ENCODE measurements at places on chromosomes 2 and 18.

DNA sequence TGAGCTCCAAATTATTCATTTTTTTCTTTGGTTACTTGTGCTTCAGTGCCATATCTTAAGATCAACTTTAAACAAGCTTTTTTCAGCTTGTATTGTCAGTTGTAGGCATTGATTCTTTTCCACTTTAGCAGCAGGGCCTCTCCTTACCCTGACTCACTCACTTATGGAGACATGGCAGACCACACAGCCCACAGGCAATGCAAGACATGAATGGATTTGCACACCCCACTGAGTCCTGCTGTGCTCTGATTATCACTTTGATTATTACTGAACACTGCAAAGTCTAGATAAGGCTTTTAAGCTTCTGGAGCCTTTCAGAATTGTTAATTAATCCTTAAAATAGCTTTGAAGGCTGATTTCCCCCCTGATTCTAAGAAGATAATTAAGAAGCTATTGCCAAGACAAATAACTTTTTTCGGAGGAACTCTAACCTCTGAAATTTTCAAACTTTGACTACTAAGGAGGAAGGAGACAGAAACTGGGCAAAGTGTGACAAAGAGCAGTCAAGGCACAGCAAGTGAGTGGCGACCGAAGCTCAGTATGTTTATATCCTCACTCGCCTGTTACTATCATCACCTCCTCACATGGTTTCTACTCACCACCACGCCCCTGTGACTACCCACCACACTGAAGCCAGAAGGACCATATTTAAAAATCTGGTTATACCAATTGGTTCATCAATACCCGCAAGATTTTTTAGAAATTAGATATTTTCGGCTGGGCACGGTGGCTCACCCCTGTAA, 43.3 kb downstream of the CACNB4 start:
- H3K4me3 ChIP-seq, result no peak overlapping the region
- peaks cover 17% of the 10 kb centered on the region for H3K4me1 ChIP-seq
- peaks cover 46% of the 10 kb centered on the region for H3K27me3 ChIP-seq
- H3K36me3 ChIP-seq, result peaks cover 19% of the 10 kb centered on the region
- DNase-seq, result no peak

- H3K36me3 ChIP-seq, result no peaks in the 10 kb centered on the region
- no peak overlapping the region for H3K27ac ChIP-seq
- H3K4me1 ChIP-seq, result no peaks in the 10 kb centered on the region
- peaks cover 11% of the 10 kb centered on the region for H3K27me3 ChIP-seq
- no peak for DNase-seq
- no peak overlapping the region for H3K4me3 ChIP-seq
These were observed 200.6 kb downstream of the ZBTB7C start for GRCh38 chr18:48208432-48209140.

DNA sequence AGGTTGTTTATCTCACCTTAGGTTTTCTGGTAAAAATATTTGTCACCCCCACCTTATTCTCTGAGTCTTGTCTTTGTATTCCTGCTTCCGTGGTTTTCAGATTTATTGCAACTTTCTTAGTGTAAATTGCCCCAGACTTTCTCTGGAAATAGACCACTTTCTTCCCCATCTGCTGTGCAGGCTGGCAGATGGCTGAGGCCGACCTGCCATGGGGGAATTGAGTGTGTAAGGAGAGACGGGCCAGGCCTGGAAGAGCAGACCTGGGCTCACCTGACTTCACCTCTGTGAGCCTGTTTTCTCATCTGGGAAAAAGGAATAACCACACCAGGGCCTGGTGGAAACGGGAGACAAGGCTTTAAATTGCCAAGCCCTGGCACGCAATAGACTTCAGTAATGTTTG, 44.9 kb downstream of the ACKR3 start:
- no peak overlapping the region for H3K27ac ChIP-seq
- no peaks in the 10 kb centered on the region for H3K36me3 ChIP-seq
- H3K4me1 ChIP-seq, result peaks cover 7% of the 10 kb centered on the region
- peaks cover 23% of the 10 kb centered on the region for H3K27me3 ChIP-seq
- no peak for DNase-seq
- no peak overlapping the region for H3K4me3 ChIP-seq

DNA sequence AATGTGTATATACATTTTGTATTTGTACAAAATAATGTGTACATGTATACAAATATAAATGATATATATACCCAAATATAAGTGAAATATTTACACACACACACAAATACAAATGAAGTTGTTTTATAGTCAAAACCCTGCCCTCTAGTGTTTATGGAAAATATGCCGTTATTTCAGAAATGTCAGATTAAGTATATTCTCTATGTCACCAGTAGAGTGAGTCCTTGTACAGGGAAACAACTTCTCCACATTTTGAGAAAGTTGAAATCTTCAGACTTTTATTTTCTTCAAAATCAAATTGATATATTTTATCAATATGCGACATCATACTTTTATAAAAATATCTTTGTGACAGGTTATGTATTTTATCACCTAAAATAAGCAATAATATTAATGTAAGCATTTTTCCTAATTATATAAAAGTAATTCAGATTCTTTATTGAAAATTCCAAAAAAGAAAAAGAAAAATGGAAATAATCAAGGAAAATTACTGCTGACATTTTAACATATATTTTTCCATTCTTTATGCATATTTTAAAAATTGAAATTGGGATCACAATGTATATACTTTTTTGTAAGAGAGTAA, 22.4 kb downstream of the ARL6IP6 start:
- no peak overlapping the region for H3K4me3 ChIP-seq
- peak; percentile 73 for DNase-seq
- no peaks in the 10 kb centered on the region for H3K27me3 ChIP-seq
- H3K27ac ChIP-seq, result no peak overlapping the region
- no peaks in the 10 kb centered on the region for H3K4me1 ChIP-seq

GRCh38 chr2:58826795-58827194, 585.7 kb upstream of the FANCL start:
- peaks cover 18% of the 10 kb centered on the region for H3K36me3 ChIP-seq
- no peaks in the 10 kb centered on the region for H3K4me1 ChIP-seq
- H3K27me3 ChIP-seq, result no peaks in the 10 kb centered on the region

DNA sequence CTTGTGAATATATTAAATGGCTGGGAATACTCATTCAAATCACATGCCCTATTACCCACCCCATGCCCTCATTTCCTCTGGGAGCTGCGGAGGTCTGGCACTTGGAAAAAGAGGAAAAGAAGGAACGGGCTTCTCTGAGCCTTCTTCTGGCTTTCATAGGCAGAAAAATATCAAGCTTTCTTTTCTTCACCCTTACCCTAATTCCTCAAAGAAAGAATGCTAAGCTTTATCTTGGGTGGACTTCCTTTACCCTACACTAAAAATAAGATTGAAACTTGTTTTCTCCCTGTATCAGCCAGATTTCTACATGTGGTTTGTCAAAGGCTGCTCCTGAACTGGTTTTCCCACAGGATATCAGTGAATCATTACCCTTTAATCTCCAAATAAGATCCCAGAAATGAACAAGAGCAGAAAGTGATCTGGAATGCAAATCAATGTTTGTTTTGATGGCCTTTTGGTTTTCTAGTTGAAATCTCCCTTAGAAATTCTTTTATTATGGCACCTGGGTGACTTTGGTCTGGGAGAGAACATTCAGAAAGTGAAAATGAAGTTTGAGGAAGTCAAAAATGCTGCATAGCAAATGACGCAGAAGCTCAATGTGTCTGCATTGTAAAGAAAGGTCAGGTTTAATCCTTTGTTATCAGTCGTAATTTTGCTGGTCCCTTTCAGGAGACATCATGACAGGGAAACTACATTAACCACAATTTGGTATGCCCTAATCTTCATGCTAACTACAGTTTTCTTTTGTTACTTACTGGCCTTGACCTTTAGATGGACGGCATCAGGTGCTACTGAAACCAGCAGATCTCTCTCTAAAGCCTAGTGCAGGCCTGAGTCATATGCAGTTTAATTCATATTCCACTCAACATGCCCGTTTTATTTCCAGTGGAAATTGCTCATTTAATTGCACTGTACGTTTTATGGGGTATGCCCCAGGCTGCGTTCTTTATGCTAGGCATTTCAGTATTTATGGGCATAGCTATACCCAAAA, 46.6 kb upstream of the HNRNPA3 start:
- peaks cover 4% of the 10 kb centered on the region for H3K27me3 ChIP-seq
- H3K4me3 ChIP-seq, result peak overlapping the region; percentile 37
- DNase-seq, result no peak
- peak overlapping the region; percentile 79 for H3K27ac ChIP-seq
- peaks cover 45% of the 10 kb centered on the region for H3K4me1 ChIP-seq
- no peaks in the 10 kb centered on the region for H3K36me3 ChIP-seq

- no peaks in the 10 kb centered on the region for H3K36me3 ChIP-seq
- no peaks in the 10 kb centered on the region for H3K27me3 ChIP-seq
- no peak for DNase-seq
- no peaks in the 10 kb centered on the region for H3K4me1 ChIP-seq
These were observed 404.1 kb downstream of the CBLN2 start for GRCh38 chr18:72140007-72140406.

- H3K4me3 ChIP-seq, result no peak overlapping the region
- no peaks in the 10 kb centered on the region for H3K27me3 ChIP-seq
- no peaks in the 10 kb centered on the region for H3K4me1 ChIP-seq
- no peak for DNase-seq
These were observed 181.5 kb downstream of the GFPT1 start for GRCh38 chr2:69205491-69205890.

DNA sequence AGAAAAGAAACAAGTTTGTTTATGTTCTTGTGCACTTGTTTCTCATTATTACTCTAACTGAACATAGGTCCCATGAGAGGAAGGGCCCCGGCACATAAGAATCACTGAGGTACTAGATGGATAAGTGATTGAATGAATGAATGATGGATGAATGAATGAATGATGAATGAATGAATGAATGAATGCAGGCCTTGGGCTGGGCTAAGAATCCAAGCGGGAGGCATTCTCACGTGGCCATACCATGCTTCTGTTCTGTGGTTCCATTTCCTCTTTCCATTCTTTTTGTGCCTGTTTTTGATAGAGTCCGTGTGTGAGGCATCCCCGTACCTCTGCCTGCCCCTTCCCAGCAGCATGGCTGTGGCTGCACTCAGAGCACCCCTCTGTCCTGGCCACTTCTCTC, 94.8 kb downstream of the SH3BP4 start:
- peaks cover 48% of the 10 kb centered on the region for H3K4me1 ChIP-seq
- no peak for DNase-seq
- H3K27me3 ChIP-seq, result peaks cover 29% of the 10 kb centered on the region
- no peak overlapping the region for H3K4me3 ChIP-seq

DNA sequence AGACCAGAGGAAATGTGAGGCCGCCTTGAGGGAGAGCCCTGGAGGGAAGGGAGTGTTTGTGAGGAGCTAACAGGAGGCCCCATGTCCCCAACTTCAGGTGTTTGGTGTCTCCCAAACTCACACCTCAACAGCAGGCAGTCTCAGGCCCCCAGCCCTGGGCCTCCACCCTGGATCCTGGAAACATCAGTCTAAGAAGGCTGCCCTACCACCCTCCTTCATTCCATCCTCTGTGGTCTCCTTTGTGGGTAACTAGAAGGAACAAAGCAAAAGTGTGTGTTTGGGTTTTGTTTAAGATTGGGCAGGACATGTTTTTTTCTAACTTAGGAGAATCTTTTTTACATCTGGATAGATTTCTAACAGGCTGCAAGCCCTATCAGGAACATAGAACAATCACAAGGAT, 404.3 kb downstream of the BCL11A start:
- H3K27ac ChIP-seq, result no peak overlapping the region
- H3K4me3 ChIP-seq, result no peak overlapping the region
- peaks cover 1% of the 10 kb centered on the region for H3K27me3 ChIP-seq
- DNase-seq, result no peak
- H3K4me1 ChIP-seq, result no peaks in the 10 kb centered on the region

DNA sequence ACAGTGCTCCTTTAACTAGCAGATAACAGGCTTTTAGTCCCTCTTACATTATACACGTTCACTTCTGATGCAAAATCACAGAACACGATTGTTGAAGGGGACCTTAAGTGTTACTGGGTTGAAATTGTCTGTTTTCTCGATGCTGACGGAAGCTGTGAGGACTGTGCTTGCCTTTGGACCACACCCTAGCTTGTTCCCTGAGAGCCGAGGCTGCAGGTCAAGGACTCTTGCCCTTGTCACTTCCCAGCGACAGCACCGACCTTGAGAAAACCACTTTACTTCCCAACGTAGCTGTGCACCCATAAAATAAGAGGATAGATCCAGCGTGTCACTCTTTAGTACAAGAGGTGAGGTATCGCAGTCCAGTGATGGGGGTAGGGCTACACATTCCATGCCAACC, 701.0 kb downstream of the DCDC2C start:
- no peak for DNase-seq
- no peak overlapping the region for H3K27ac ChIP-seq
- no peaks in the 10 kb centered on the region for H3K27me3 ChIP-seq
- H3K4me1 ChIP-seq, result no peaks in the 10 kb centered on the region
- no peak overlapping the region for H3K4me3 ChIP-seq

GRCh38 chr2:196413821-196414274, 225.7 kb upstream of the CCDC150 start:
- DNase-seq, result no peak
- no peaks in the 10 kb centered on the region for H3K27me3 ChIP-seq
- H3K27ac ChIP-seq, result no peak overlapping the region
- peaks cover 6% of the 10 kb centered on the region for H3K4me1 ChIP-seq
- no peak overlapping the region for H3K4me3 ChIP-seq

DNA sequence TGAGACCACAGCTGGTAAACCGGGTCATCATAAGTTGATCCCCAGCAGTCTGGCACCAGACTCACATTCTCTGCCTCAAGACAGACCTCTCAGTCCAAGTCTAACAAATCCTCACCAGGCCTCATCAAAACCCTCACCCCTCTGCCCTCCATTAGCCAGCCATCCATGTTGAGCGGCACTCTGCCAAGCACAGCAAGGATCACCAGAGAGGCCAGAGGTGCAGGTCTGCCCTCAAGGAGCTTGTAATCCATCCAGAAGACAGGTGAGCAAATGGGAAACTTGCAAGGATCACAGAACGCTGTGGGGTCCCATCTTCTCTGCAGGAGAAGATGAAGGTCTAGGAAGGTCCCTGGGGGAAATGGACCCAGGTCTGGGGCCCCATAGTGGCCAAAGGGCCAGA, 63.6 kb downstream of the TNS1 start:
- H3K27me3 ChIP-seq, result peaks cover 2% of the 10 kb centered on the region
- H3K27ac ChIP-seq, result no peak overlapping the region
- peaks cover 87% of the 10 kb centered on the region for H3K4me1 ChIP-seq
- DNase-seq, result no peak
- no peak overlapping the region for H3K4me3 ChIP-seq

DNA sequence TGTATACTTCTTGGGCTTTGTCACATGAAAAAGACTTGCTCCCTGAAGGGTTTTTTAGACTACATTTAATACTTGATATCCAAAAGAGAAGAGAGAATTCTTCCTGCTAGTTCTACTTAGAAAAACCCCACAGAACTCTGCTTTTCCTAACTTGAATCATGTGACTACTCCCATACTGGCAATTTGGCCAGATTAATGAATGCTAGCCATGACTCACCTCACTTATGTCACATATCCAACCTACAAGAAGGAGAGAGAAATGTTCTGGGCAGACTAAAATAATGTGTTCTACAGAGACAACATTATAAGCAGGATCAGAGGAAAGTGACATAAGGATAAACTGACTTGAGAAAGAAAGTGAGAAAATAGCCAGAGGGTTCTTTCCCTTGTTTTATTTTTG, 249.3 kb upstream of the GULP1 start:
- H3K4me3 ChIP-seq, result no peak overlapping the region
- no peak overlapping the region for H3K27ac ChIP-seq
- no peaks in the 10 kb centered on the region for H3K36me3 ChIP-seq
- no peaks in the 10 kb centered on the region for H3K27me3 ChIP-seq

- H3K27ac ChIP-seq, result peak overlapping the region; percentile 87
- peaks cover 14% of the 10 kb centered on the region for H3K36me3 ChIP-seq
- peak overlapping the region; percentile 93 for H3K4me3 ChIP-seq
- DNase-seq, result no peak
- peaks cover 1% of the 10 kb centered on the region for H3K27me3 ChIP-seq
- peaks cover 40% of the 10 kb centered on the region for H3K4me1 ChIP-seq
These were observed 40.9 kb upstream of the TRIM43B start for GRCh38 chr2:95525294-95526035.

- H3K4me1 ChIP-seq, result no peaks in the 10 kb centered on the region
- H3K27me3 ChIP-seq, result peaks cover 2% of the 10 kb centered on the region
- no peak overlapping the region for H3K27ac ChIP-seq
- peak; percentile 57 for DNase-seq
These were observed 75.2 kb upstream of the C2orf15 start for GRCh38 chr2:99066075-99066958.
